ENCODE measurements at places on chromosomes 12 and 14.

GRCh38 chr12:115072712-115073111 lies 388.7 kb upstream of the TBX3 start:
- H3K4me1 ChIP-seq = no peaks in the 10 kb centered on the region
- H3K27ac ChIP-seq = no peak overlapping the region
- H3K36me3 ChIP-seq = no peaks in the 10 kb centered on the region

DNA sequence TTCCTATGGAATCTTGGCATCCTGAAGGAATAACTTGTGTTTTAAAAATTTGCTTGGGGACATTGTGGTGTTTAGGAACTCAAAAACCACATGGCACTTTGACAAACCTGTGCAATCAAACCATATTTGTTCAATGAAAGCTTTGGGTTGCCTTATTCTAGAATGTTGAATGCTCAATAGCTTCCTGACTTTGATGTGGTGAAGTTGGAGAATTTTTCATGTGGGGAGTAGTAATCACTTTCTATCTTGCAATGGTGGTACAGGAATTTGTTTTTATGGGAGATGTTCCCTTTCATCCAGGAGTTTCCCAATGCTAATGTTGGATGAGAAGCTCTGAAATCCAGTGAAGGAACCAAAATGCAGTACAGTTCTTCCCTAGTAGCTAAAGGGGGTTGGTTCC lies 42.2 kb upstream of the LDHB start:
- H3K27ac ChIP-seq = no peak overlapping the region
- no peak overlapping the region for H3K4me3 ChIP-seq
- no peaks in the 10 kb centered on the region for H3K4me1 ChIP-seq
- H3K27me3 ChIP-seq = no peaks in the 10 kb centered on the region
- H3K36me3 ChIP-seq = no peaks in the 10 kb centered on the region
- no peak for DNase-seq

DNA sequence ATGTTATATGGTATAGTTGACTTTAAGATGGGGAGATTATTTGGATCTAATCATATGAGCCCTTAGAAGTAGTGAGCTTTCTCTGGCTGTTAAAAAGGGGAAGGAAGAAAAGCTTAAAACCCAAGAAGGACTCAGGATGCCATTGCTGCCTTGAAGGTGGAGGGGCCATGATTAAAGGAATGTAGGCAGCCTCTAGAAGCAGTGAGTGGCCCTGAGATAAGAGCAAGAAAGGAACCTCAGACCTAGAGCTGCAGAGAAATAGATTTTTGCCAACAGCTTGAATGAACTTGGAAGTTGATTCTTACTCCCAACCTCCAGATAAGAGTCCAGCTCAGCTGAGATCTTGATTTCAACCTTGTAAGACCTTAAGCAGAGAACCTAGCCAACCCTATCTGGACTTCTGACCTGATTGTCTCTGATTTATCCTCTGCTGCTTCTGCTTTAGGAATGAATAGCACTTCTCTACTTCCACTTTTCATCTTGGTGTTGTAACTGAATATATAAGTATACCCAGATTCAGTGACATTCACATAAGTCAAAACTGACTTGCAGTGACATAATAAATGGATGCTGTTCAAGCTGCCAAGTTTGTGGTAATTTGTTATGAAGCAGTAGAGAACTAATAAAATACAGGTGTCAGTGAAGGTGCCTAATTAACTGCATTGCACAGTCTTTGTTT lies 33.5 kb downstream of the RAD51B start:
- H3K27ac ChIP-seq = no peak overlapping the region
- H3K36me3 ChIP-seq = 0 out of 2 replicates have a peak, but pooled peaks cover 2% of the 10 kb centered on the region
- no peaks in the 10 kb centered on the region for H3K27me3 ChIP-seq
- H3K4me1 ChIP-seq = no peaks in the 10 kb centered on the region
- DNase-seq = no peak

GRCh38 chr12:67592228-67593011 lies 56.1 kb upstream of the DYRK2 start:
- H3K27me3 ChIP-seq = no peaks in the 10 kb centered on the region
- no peaks in the 10 kb centered on the region for H3K36me3 ChIP-seq
- H3K4me1 ChIP-seq = peaks cover 44% of the 10 kb centered on the region
- H3K4me3 ChIP-seq = no peak overlapping the region

DNA sequence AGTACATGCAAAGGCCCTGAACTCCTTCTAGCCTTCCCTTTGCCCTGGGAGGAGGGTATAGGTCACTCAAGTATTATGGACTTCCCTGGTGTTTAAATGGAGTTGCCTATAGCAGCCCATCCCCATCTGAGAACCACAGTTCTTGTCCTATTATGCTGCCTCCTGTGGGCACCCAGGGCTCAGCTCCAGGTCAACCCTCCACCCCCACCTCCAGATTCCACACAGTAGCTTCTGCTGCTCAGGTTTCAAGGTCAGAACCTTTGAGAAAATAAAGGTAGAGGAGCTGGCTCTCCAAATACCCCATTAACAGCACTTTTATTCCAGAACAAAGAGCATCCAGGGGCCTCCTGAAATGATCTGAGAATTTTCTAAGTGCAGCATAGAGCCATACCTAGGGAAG lies 57.4 kb downstream of the ACTN1 start:
- no peak overlapping the region for H3K4me3 ChIP-seq
- H3K4me1 ChIP-seq = no peaks in the 10 kb centered on the region
- no peaks in the 10 kb centered on the region for H3K27me3 ChIP-seq
- H3K36me3 ChIP-seq = peaks cover 81% of the 10 kb centered on the region

DNA sequence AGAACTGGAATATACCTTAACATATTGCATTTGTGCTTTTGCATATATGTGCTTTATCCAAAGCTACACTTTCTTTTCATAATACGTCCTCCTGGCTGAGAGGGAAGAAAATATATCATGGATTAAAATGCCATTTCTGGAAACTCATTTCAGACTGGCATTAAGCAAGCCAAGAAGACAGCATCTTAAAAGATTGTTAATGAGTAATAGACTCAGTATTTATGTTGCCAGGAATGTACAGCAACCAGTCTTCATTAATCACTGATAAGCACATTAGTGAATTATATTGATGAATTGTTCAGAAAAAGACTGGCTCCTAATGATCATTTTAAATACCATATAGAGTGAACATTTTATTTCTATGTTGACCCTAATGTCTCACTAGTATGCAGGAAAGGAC lies 134.9 kb upstream of the IFNG-AS1 start:
- H3K4me3 ChIP-seq = no peak overlapping the region
- no peaks in the 10 kb centered on the region for H3K27me3 ChIP-seq
- no peak overlapping the region for H3K27ac ChIP-seq
- DNase-seq = no peak

DNA sequence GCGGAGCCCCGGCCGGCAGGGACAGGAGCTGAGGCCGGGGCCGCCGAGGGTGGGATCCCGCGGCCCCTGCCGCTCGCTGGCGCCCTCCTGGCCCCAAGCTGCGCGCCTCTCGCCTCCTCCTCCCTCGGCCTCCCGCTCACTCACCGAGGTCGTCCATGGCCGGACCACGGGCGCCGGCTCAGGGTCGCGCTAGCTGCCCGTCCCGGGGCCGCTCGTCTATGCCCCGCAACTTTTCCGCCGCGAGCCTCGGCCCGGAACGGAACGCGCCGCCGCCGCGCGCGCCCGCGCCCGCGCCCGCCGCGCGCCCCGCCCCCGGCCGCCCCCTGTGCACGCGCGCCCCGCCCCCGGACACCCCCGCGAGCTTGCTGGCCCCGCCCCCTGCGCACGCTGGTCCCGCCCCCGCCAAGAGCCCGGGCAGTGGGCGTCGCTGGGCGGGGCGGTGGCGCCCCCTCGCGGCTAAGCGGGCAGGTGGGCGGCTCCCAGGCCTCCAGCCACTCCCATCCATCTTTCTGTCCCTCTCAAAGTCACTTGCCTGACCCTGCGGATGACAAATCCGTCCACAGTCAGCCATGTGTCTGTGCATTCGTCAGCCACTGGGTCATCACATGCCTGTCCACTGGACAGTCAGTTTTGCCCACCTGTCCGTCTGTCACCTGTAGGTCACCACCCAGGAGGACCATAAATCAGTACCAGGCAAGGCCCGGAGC lies at the start of gene PXN:
TSS of gene PXN (minus strand) at position 258 of the 707 bp plus-strand sequence. CDS start at position 157, 101 bp downstream.
- peak within 1 kb of the TSS; percentile 54 for H3K4me3 ChIP-seq
- peaks cover 17% of the 10 kb centered on the region for H3K4me1 ChIP-seq
- H3K27ac ChIP-seq = peak within 1 kb of the TSS; percentile 25
- peak; percentile 83 for DNase-seq
- H3K36me3 ChIP-seq = no peaks in the 10 kb centered on the region

- H3K4me1 ChIP-seq = peaks cover 13% of the 10 kb centered on the region
- no peak for DNase-seq
- H3K36me3 ChIP-seq = no peaks in the 10 kb centered on the region
- H3K27ac ChIP-seq = peak overlapping the region; percentile 11
- no peaks in the 10 kb centered on the region for H3K27me3 ChIP-seq
Observed at GRCh38 chr14:105294142-105294597, 6.6 kb downstream of the BRF1 start.

GRCh38 chr14:68780358-68781160 lies 12.3 kb downstream of the ZFP36L1 start:
- peak overlapping the region; percentile 61 for H3K27ac ChIP-seq
- H3K36me3 ChIP-seq = no peaks in the 10 kb centered on the region

- peak overlapping the region; percentile 84 for H3K4me3 ChIP-seq
- H3K4me1 ChIP-seq = peaks cover 37% of the 10 kb centered on the region
- H3K27ac ChIP-seq = peak overlapping the region; percentile 95
- H3K27me3 ChIP-seq = no peaks in the 10 kb centered on the region
- no peak for DNase-seq
Observed at GRCh38 chr12:74537126-74537706, 419 bp upstream of the ATXN7L3B start.
